Fibroblast of mammary gland (primary cell): ENCODE measurements at places on chromosomes 5 and 9.

GRCh38 chr9:36358486-36358885 is 41.6 kb downstream of the RNF38 start:
- DNase-seq: no peak

- DNase-seq: peak; percentile 19
Measured at GRCh38 chr5:54249210-54250028, 61.0 kb downstream of the ARL15 start.

DNA sequence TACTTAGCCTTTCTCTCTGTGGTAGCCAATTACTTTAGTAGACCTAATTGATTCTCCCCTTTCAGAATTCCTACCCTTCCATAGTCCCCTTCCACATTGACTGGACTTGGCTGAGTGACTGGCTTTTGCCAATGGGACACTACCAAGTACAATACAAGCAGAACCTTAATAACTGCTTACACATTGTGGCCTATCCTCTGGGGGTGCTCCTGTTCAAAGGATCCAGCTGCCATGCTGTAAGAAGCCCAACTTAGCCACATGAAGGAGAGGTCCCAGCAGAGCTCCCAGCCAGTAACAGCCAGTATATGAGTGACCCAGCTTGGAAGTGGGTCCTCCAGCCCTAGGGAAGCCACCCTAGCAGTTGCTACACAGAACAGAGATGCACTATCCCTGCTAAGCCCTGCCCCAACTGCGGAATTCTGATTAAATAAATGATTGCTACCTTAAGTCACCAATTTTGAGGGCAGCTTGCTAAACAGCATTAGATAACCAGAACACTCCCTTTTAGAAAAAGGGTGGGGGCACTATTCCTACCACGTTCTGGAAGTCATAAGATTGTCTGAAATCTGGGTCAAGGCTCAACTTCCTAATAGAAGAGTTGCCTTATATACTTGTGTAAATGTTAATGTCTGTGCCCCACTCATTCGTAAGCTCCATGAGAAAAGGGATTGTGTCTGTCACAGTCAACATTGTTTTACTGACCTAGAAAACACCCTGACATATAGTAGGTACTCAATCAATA is 11.1 kb upstream of the APTX start:
- DNase-seq: no peak

DNA sequence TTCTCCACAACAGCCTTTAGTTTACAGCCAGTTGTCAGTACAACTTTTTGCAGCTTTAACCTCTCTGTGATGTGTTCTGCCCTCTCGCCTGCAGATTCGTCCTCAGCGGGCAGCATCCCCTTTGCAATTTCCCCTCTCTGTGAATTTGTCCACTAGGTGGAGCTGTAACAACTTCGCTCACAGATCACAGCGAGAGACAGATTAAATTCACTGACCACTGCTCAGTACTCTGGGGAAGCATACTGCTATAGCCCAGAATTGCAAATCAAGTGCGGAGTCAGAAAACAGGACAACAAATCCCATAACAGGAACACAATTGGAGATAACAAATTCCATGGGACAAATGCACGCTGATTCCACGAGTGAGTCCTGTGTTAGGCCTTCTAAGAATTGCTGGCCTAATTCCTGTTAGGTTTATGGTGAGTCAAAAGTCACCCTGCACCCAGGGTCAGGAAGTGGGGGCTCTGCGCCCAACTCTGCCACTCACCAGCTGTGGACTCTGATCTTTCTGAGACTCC is 2124.9 kb downstream of the MAT2B start:
- DNase-seq: peak; percentile 56

DNA sequence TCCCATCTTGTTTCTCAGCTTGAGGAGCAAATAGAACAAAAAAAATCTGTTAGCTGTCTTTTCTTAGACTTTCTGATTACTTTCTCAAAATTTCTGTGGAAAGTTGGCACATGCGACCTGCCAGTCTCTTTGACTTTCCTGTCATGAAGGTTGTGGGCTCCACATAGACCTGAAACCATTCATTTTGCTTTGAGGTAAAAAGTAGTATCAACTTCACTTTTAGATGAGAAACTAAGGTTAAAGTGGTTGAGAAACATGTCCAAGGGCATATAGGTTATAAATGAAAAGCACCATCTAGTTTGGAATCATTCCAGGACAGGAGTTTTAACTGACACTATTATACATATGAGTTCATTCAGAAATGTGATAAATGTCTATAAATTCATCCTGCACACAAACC is 42.7 kb downstream of the ST8SIA4 start:
- no peak for DNase-seq

DNA sequence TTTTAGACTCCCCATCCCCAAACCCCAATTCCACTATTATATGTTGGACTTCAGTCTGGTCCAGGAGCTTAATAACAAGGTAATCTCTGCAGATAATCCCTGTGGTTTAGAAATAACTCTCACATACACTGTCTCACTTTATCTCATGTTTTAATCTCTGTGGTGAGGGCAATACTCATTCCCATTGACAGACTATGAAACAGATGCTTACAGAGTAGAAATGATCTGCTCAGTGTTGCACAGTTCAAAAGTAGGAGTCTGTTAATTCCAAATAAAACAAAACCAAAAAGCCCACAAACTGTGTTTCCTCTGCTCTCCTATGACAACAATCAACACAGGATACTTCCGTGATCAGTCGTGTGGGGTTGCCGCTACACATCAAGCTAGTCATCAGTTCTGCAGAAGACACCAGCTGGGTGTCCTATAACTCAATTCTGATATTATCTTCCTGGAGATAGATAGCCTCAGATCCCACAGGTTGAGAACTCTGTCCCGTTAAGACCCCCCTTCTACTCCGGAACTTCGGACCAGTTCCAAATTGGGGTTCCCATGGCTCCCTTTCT is 26.3 kb upstream of the FANCC start:
- DNase-seq: no peak

GRCh38 chr5:165400086-165400485 is 1894.7 kb downstream of the MAT2B start:
- DNase-seq: no peak

- no peak for DNase-seq
Measured at GRCh38 chr9:130666393-130667119, 2.2 kb downstream of the PRDM12 start.

DNA sequence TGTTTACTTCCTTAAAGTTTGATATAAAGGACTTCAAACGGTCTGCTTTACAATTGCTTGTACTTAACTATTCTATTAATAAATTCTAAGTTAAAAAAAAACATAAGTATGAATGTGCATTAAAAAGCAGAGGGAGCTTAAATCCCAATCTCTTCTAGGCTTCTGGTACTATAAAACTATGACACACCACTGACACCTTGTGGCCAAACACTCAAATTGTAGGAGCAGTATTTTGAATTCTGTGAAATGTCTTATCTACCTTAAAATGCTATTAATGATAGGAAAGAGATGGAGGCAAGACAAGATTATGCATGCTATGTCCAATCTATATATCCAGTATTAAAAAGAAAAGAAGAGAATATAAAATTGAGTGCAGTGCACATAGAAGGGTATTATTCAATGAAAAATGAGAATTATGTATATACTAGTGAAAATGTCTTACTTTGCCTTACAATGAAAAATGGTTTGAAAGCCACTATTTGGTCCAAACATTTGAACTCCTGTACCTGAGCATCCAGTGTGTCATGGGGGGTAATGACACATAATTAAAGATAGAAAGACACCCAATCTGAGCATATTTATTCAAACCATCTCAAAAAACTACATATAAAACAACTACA is 87.6 kb downstream of the ERP44 start:
- DNase-seq: peak; percentile 79

GRCh38 chr5:143140492-143141203 is 262.8 kb downstream of the NR3C1 start:
- no peak for DNase-seq

DNA sequence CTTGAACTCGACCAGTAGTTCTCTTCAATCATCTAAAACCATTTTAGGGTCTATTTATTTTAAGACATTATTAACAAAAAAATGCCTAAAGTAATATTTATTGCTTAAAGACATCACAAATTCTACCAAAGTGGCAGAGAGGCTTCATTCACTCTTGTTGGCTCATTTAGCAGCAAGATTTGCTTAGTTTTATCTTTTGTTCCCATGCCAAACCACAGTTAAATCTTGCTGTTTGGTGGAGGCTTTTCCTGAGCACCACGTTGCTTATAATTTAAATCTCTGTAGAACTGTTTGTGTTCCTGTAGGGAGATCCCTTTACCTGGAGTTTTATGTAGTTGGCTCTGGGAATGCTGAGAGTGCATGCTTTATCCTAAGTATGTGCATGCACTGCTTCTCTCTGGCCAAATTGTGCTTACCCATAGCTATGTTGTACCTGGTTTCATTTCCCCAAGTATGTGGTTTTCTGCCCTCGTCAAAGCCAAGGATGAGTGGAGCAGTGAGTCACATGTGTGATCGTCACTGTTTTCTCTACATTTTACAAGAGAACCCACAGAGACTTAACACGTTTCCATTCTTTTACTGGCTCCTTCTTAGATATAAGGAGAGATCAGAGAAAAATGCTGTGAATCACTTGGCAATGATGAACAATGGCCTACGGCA is 42.1 kb upstream of the MAST4 start:
- peak; percentile 24 for DNase-seq

DNA sequence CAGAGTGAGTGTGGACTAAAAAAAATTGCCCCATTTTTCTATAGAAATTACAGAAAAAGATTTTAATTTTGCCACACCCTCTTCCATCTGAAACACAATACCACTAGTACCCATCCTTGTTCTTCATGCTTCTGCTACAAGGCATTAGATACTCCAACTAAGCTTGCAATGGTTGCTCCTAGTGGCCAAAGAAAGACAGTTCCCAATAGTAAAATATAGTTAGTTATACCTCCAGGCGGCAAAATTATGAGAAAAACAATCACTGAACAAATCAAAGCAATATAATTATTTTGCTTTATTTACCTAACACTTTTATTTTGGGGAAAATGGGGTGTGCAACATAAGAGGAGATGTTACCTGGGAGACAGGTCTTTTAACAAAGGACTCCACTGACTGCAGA is 101.2 kb downstream of the RAPGEF6 start:
- peak; percentile 3 for DNase-seq

DNA sequence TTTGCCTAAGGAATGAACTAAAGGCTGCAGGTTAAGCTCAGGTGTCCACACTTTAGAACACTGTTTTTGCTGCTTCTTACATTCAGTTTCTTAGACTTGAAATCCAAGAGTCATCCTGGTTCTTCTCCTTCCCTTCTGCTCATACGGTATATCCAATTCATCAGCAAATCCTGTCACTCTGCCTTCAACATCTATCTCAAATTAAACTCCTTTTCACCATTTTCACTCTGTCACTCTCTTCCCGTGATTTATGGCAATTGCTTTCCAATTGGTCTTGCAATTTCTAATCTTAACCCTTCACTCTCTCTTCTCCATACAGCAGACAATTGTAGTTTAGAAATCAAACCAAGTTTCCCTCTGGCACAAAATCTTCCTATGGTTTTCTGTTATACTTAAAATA is 182.9 kb downstream of the MRPS30 start:
- no peak for DNase-seq

GRCh38 chr5:87997662-87998061 is 271.0 kb downstream of the TMEM161B start:
- no peak for DNase-seq

DNA sequence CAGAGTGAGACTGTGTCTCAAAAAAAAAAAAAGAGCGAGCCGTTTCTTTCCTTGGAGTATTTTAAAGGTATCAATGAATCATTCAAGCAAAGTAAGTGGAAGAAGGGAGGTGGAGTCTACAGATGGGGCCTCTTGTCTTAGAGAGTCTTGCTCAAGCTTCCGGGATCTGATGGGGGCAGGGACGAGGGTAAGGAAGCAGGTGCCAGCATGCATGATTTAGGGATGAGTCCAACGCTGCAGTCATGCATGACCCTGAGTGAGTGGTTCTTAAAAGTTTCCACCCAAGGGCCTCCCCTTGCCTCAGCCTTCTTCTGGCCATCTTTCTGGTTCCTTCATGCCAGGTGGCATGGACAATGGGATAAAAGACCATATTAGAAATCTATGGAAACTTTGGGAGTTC is 79.6 kb downstream of the MYO10 start:
- DNase-seq: peak; percentile 60

GRCh38 chr9:120579139-120580050 is 572 bp downstream of the CDK5RAP2 start:
- DNase-seq: no peak

- DNase-seq: peak; percentile 94
Measured at GRCh38 chr9:86749894-86750255, 197.4 kb downstream of the GAS1 start.

GRCh38 chr9:38344566-38345324 is 47.8 kb upstream of the ALDH1B1 start:
- DNase-seq: no peak

DNA sequence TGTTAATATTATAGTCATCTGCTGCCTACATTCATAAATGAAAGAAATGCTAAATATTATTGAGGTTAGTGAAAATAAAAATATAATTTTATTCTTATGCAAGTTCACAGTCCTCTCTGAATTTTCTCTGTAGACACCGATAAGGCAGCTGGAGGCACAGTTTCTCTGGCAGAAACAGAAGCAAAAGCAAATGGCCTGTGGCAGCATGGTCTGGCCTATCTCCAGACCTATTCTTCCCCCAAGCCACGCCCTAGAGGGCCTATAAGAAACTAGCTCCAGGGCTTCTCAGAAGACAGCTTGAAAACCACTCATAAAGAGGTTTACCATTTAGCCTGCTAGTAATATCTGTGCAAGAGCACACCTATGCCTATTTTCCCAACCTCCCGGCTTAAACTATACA is 28.4 kb downstream of the MRPS27 start:
- no peak for DNase-seq

GRCh38 chr9:17520268-17521064 is 58.4 kb upstream of the SH3GL2 start:
- no peak for DNase-seq

DNA sequence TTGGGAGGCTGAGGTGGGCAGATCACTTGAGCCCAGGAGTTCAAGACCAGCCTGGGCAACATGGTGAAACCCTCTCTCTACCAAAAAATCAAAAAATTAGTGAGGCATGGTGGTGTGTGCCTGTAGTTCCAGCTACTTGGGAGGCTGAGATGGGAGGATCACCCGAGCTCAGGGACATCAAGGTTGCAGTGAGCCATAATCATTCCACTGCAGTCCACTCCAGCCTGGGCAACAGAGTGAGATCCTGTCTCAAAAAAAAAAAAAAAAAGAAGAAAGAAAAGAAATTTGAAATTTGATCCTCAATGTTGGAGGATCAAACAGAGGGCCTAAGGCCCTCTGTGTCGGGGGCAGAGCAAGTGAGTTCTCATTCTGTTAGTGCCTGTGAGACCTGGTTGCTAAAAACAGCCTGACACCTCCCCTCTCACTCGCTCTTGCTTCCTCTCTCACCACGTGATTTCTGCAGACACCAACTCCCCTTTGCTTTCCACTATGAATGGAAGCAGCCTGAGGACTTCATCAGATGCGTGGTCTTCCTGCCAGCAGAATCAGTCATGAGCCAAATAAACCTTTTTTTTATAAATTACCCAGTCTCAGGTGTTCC is 8.4 kb upstream of the GOLPH3 start:
- no peak for DNase-seq

DNA sequence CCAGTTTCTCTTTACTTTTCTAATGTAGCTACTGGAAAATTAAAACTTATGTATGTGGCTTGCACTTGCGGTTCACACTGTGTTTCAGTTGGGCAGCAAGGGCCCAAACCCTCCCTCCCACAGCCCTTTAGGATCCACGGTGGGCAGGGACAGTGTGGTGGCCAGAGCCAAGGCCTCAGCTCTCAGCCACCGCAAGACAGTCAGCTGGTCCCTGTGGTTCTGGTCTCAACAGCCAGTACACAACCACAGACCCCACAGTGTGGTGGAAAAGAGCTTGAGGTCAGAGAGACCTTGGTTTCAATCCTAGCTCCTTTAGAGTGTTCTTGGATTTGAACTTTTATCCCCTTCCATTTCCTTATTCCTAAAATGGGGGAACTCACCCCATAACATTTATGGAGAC is 153.0 kb upstream of the SMIM23 start:
- no peak for DNase-seq

- DNase-seq: no peak
Measured at GRCh38 chr5:178211095-178212048, 7.0 kb downstream of the HNRNPAB start.
